ENCODE measurements at places on chromosomes 1 and 21.
A peak's percentile ranks its signal among the peaks of the same experiment; 100 is the strongest.

- DNase-seq = no peak
Measured at GRCh38 chr1:83882906-83883305, 116.0 kb downstream of the TTLL7 start.

GRCh38 chr1:184118046-184118445 lies 66.5 kb downstream of the TSEN15 start:
- DNase-seq = no peak

DNA sequence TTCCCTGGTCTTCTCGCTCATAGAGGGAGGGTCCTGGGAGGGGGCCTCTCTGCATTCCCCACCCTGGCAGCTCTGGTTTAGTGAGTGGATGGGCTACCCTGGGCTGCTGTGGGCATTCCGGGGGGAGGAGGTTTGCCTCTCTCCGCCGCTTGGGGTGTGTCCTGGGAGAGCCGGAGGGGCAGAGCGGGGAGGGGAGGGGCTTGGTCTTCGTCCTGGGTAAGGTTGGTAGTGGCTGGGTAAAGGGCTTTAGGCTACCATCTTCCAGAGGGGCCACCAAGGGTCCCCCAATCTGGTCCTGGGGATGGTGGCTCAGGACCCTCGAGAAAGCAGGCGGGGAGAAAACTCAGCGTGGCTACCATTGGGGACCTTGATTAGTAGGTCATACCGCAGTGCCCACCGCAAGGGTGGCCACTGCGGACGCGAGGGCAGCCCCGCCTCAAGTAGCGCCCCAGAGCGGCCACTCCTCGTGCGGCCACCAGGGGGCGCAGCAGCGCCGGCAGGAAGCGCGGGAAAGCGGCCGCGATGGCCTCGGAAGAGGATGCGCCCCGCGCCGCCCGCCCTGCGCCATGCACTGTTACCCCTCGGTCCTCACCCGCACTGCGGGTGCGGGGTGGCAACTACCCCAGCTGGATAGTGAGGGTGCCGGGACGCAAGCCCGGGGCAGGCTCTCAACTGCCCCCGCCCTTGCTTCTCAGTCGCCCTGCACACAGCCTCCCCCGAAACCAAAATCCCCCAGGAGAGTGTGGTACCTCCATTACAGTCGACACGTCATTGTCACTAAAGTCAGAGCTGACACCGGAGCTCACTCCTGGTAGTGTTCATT lies 44.1 kb upstream of the SLC25A33 start:
- peak; percentile 44 for DNase-seq

- no peak for DNase-seq
Measured at GRCh38 chr21:29433366-29434059, 134.8 kb downstream of the BACH1 start.

- DNase-seq = no peak
Measured at GRCh38 chr1:227707846-227708245, 27.3 kb downstream of the JMJD4 start.

GRCh38 chr1:245829826-245830225 lies 675.0 kb downstream of the KIF26B start:
- DNase-seq = no peak

Measured in 8988T (cell line).